Cortex of kidney (tissue), 1 donor: ENCODE measurements at places on chromosomes 2 and 18.

DNA sequence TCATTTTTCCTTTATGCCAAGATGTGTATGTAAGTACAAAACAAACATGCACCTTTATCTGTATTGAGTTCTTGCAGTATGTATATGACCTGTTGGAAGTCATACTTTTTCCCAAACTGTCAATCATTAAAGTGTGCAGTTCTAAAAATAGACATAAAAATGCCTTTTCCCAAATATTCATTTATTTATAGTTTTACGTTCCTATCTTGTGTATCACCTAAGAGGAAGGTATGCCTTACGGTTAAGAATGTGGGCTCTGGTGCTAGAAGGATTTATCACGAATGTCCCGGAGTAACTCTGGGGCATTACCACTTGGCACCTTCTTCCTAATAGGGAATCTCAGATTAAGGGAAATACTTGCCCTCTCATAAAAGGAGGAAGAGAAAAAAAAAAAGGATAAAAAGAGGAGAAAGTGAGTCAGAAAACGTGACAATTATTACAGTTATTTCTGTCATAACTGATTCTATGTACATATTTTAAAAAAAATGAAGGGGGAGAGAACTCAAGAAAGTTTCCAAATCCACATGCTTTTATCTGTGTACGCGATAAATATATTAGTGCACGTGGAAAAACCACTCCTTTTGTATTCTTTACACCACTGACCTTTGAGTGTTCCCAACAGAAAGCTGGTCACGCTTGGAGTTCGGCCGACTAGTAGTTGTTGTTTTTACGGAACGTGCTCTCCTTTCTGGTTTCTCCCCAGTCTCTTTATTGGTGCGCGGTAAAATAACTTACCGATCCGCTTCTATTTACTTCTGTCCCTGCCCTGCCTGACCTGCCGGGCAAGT, 721 bp downstream of the MCEE start:
- no peak for DNase-seq

- no peak for DNase-seq
These were observed 79.7 kb downstream of the COLEC12 start for GRCh38 chr18:420661-421246.

GRCh38 chr18:8750954-8751415, 45.6 kb downstream of the MTCL1 start:
- DNase-seq: no peak

GRCh38 chr18:54030434-54030833, 194.0 kb downstream of the MBD2 start:
- no peak for DNase-seq

DNA sequence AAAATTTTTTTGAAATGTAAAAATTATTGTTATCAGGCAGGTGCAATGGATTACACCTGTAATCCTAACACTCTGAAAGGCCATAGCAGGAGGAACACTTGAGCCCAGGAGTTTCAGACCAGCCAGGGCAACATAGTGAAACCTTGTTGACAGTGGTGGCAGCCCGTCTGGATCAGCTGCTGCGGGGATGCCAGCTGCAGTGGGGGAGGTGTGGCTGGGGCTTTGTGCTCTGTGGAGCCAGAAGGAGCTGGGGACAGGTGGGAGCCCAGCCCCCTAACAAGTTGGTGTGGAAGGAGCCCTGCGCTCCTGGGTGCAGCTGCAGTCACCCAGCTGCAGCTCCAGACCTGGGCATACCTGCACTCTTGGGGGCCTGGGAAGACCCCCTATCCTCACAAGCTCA, 182.4 kb upstream of the MC4R start:
- DNase-seq: no peak

DNA sequence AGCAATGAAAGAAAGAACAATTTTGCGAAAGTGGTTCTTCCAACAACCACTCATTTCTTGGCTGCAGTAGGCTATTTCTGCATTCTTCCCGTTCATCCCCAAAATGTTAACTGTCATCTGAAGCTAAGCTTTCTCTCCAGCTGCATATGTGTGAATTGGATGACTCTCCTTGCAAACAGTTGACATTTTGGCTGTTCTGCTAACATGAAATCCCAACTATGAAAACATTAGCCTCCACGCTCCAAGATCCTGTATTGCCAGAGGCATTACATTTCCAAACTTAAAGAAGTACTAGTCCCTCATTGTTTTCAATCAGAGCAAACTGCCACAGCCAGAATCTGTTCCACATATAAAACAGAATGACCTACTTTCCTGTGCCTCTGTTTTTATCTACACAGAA, 88.5 kb downstream of the TGIF1 start:
- no peak for DNase-seq

DNA sequence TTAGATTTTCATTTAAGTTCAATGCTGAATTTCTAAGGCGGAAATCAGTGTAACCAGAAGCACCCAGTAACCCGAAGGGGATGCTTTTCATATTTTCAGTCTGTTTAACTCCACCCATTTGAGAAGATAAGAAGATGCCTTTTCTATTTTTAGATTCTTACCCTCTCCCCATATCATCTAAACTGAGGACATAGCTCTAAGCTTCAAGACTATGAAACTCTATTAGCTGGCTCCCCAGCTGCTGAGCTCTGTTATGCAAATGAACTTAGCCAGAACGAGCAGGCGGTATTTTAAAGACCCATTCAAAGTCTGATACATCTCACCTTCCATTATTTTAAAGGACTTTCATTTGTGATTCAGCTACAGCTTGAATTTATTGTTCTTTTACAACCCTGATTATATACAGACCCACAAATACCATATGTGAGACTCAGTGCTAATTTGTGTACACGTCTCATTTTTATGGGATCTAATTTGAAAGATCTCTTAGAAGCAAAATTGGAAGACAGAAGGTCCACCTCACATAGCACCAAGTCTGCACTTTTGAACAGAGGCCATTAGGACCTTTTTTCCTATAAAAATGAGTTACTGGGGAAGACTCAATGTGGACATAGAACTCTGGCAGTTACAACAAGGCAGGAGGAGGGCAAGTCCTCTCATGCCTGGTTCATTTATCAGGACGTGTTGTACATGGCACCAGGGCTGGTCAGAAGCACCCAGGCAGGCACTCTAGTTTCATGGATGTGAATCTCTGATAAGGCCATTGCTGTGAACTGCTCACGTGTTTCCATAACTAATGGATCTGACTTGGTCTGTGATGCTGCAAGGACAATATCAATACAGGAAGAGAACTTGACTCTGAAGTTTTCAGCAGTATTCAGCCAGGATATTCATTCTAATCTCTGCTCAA, 16.3 kb downstream of the CDC42EP3 start:
- no peak for DNase-seq

- no peak for DNase-seq
These were observed 55.1 kb downstream of the CPS1 start for GRCh38 chr2:210611466-210611865.

DNA sequence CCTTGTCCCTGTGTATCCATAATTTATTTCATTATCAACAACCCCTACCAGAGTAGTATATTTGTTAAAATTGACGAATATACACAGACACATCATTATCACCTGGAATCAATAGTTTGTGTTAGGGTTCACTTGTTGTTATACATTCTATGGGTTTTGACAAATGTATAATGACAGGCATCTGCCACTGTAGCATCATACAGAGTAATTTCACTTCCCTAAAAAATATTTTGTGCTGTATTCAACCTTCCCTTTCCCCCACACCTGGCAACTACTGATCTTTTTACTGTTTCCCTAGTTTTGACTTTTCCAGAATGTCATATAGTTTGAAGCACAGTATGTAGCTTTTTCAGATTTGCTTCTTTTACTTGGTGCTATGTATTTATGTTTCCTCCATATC, 132.0 kb downstream of the ZNF804A start:
- DNase-seq: no peak

- no peak for DNase-seq
These were observed 564.0 kb upstream of the POU3F3 start for GRCh38 chr2:104289651-104290565.

DNA sequence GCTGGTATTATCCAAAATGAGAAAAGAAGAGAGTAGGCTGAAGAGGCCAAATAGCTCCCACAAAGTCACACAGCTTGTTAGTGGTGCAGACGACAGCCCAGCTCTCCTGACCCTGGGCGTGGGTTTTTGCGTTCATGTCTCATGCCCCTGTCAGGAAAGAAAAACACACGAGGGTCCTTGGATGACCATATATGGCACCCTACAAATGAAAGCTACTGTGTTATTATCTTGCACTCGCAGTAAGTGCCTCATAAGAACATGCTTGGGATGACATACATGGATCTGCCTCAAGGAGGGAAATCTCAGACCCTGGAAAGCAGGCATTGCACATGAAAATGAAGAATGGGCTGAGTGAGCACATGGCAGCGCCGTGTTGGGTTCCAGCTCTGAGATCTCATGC, 89.7 kb downstream of the SEMA4F start:
- no peak for DNase-seq

- no peak for DNase-seq
These were observed 15.2 kb downstream of the IL18RAP start for GRCh38 chr2:102438111-102438510.

DNA sequence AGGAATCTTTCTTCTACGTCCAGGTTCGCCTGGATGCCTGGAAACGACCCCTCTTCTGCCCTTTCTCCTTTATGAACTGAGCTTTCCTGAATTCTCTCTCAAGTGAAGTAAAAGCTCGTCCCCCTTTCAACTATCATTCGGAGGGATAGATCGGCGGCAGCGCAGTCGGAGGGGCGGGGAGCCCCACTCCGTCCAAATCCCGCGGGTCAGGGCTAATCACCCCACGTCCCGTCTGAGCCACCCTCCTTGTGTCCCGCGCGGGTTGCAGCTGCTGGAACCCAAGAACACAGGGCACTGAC, 367 bp downstream of the FBXO48 start:
- no peak for DNase-seq

GRCh38 chr2:199457147-199458008, at the start of gene SATB2:
SATB2 (minus strand) TSS chr2:199457939; CDS start chr2:199456037, 1,902 bp downstream.
- no peak for DNase-seq

GRCh38 chr18:21663578-21663977, 41.0 kb downstream of the ABHD3 start:
- no peak for DNase-seq

GRCh38 chr2:121804340-121804739, 48.9 kb downstream of the TSN start:
- no peak for DNase-seq

GRCh38 chr2:111071600-111072171, 49.0 kb upstream of the BCL2L11 start:
- DNase-seq: no peak

- DNase-seq: no peak
These were observed 419.3 kb upstream of the TNP1 start for GRCh38 chr2:217279140-217279539.

- no peak for DNase-seq
These were observed 183.8 kb upstream of the STON1 start for GRCh38 chr2:48346124-48346536.

DNA sequence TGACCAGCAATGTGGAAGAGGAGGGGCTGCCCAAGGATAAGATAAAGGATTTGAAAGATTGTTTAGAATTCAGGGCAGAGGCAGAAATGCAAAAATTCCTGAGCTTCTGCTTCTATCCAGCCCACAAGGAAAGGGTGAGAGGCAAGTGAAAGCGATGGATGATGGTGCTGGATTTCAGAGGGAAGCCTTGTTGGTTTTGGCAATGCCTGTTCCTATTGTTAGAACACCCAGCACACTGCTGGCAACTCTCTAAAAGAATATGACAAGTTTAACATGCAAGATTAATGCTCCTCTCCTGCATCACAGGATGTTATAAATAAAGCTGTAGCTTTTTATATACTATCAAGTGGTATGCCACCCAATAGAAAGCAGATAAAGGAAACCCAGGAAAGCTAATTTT, 92.6 kb downstream of the ZNF385B start:
- no peak for DNase-seq

- no peak for DNase-seq
These were observed 32.6 kb upstream of the CCBE1 start for GRCh38 chr18:59729781-59730180.

DNA sequence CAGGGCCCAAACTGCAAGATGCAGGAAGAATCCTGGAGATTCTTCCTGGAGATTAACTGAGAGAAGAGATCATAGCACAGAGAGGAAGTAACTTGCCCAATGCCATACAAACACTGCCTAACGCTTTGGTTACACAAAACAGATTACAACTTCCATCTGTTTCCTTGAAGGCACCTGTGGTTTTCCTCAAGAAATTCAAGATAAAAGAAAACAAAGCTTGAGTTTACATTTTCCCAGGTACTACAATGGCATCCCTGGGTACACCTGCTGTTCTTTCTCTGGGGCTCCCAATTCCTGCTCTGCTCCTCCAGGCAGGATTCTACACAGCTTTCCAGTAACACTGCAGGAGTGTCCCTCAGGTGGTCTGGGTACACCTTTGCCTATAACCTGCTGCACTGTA, 781.9 kb upstream of the ID2 start:
- no peak for DNase-seq

- no peak for DNase-seq
These were observed 231.9 kb downstream of the PLCL1 start for GRCh38 chr2:198036029-198036879.

- no peak for DNase-seq
These were observed 1.4 kb downstream of the RMC1 start for GRCh38 chr18:23504720-23505119.

- no peak for DNase-seq
These were observed 117.4 kb upstream of the CWC22 start for GRCh38 chr2:180124273-180125139.

GRCh38 chr2:158539176-158540005, 82.6 kb downstream of the PKP4 start:
- no peak for DNase-seq

GRCh38 chr2:191620144-191620543, 57.8 kb upstream of the NABP1 start:
- no peak for DNase-seq

GRCh38 chr2:182048088-182048487, 62.4 kb downstream of the PPP1R1C start:
- no peak for DNase-seq

- no peak for DNase-seq
These were observed 41.4 kb downstream of the NPAS2 start for GRCh38 chr2:100861340-100861739.

DNA sequence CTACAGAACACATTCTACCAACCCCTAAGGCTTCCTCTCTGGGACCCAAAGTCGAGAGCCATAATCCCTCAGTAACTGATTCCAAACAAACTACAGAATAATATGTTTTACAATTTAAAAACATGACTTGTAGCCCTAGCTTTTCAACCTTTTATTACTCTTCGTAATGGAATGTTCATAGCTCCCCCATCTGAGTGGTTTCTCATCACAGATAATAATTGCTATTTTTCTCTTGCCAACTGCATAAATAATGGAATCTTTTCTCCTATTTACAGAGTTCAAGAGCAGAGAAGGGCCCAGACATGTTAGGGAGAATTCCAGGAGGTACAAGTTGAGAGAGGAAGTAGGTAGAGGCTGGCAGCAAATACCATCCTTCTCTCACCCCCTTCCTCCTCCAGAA, 59.9 kb upstream of the CERS6 start:
- no peak for DNase-seq

GRCh38 chr2:14072338-14072737, 560.2 kb upstream of the LRATD1 start:
- no peak for DNase-seq

DNA sequence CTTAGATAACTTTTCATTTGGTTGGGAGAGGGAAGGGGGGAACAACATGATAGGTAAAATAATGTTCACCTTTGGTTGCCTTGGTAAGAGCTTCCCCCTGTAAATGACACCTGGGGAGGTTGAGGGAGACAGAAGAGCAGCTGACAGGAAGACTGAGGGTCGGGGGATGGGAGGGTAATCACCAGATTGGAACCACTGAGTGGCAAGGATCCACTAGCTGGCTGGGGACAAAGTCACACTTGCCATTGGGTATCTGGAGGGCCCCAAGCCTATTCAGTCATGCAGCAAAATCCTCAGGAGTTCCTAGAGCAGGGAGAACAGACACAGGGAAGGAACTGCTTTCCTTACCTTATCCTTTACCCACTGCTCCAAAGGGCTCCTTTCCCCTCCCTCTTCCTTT, 84.3 kb downstream of the MAPK4 start:
- no peak for DNase-seq

- no peak for DNase-seq
These were observed 55.3 kb downstream of the C2orf76 start for GRCh38 chr2:119311371-119311770.
